ENCODE measurements at places on chromosomes 7 and 10.

DNA sequence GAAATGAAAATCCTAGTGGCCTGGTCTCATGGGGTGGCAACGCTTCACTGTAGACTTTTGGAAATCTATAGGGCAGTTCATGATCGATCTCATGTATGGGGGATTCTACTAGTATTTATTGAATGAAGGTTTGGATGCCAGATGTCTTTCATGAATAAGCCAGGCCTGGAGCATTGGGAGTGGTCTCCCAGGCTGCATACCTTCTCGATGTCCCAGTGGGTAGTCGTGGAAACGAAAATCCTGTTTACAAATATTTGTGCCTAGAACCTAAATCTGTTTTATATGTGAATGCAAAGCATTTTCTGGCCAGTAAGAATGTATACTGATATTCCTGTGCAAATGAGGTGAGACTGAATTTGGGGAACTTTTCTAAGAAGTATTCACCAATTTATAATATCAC, 105.0 kb upstream of the C1QL3 start:
- no peak for DNase-seq

- no peak for DNase-seq
Measured at GRCh38 chr7:22402250-22402649, 45.3 kb upstream of the RAPGEF5 start.

DNA sequence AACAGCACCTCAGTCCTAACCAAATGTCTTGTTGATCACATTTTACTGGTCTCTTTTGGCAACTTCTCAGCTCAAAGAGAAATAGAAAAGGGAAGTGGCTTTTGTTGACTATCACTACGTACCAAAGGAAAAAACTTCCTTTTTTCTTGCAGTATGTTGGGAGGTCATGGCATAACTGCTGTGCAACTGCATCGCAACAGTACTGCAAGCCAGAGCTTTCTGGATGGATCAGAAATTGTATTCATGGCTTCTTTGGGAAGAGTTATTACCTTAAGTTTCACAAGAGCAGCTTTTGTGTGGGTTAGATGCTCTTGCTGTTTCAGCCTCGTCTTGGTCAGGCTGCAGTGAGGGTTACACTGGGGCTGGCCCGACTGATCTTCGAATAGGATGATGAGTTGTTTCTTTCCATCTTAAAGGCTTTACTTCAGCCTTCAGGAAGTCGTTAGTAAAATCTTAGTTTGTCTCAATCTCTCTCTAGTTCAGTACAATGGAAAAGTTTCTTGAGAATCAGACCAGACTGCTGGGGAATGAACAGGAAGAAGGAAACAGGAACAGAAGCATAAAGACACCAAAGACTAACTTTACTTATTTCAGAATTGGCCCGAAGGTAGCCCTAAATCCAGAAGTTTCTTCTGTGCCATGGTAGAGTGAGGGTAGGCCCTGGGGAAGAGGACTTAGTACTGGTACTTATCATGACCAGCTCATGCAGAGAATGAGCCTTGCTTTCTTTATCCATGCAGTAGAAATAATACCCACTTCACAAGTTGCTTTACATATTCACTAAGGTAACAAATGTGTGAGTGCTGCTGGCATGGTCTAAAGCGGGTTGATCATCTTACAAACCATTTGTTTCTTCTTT, 153.6 kb downstream of the CELF2 start:
- DNase-seq: no peak

- no peak for DNase-seq
Measured at GRCh38 chr7:156722043-156722826, 81.7 kb downstream of the RNF32 start.

GRCh38 chr7:70214071-70214470, 615.8 kb downstream of the AUTS2 start:
- DNase-seq: no peak

GRCh38 chr7:98240961-98241673, 10.9 kb downstream of the TECPR1 start:
- DNase-seq: no peak

DNA sequence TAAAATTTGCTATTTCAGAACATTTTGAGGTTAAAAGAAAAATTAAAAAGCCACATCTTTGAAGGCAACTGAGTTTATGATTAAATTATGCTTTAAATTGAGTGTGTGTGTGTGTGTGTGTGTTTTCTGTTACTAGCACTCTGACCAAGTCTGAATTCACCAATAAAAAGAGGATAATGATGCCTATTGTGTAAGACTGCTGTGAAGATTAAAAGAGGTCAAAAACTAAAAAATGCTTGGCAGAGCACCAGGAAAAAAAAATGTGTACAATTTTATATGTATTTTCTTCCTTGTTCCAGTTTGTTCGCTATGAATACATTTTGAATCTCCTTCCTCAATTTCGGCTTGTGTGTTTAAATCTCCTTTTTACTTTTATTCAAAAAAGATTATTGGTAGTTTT, 316.6 kb upstream of the MAGI2 start:
- DNase-seq: no peak

DNA sequence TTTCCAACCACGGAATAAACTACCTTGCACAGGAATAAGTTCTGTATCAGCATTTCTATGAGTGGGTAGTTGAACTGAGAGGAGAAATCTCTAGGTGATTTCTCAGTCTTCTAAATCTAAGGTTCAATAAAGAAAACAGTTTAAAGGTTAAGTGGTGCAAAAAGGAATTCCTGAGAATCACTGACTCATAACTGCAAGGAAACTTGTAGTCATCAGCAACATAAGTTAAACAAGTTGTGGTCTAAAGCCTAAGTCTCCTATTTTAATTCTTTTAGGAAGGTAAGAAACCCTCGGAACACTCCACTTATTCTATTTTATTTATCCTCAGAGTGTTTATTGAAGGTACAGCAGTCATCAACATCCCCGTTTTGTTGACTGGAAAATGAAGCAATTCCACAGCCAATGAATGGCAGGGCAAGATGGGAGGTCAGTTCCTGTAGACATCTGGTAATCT, 92.4 kb upstream of the PIK3CG start:
- no peak for DNase-seq
